Stimulated activated CD4-positive, alpha-beta T cell treated with anti-CD3 and anti-CD28 coated beads, Interleukin-1b, Interleukin-23, amount 100 ng/mL, for 1 hour (primary cell): ENCODE measurements at places on chromosomes 3 and 15.

DNA sequence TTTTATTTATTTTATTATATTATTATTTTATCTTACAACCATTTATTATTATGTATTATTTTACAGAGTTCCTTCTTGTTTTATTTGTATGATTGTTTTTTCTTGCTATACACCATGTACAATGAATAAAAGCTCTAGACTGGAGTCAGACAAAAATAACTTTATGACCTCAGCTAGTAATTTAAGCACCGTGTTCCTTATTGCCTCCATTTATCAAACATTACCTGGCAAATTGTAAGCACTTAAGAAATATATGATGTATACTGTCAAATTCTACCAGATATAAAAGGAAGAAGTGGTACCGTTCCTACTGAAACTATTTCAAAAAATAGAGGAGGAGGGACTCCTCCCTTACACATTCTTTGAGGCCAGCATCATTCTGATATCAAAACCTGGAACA is 326.9 kb upstream of the NECTIN3 start:
- no peak for DNase-seq

GRCh38 chr3:98770261-98771039 is 7.3 kb downstream of the ST3GAL6 start:
- no peak for DNase-seq

- no peak for DNase-seq
These were observed 4.5 kb upstream of the TLNRD1 start for GRCh38 chr15:80996247-80996646.

GRCh38 chr3:195269375-195270078 is 1.4 kb downstream of the XXYLT1 start:
- DNase-seq, result no peak

GRCh38 chr15:78168608-78169007 is 19.4 kb downstream of the IDH3A start:
- DNase-seq, result no peak

DNA sequence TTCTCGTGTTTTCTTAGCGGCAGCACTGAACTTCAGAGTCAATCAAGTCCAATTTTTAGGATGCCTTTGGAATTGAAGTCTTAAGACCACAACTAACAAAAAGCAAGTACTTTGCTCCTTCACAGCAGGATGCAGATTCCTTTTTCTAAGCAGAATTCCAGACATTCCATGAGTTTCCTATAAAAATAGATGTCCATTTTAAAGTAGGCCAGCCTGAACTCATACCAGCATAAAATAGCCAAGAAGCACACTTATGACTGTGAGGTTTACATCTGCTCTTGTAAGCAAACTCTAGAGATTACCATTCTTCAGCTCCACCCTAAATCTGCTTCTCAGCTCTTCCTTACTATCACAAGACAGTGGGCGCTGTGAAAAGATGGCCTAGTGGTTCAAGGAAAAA is 85.8 kb downstream of the THBS1 start:
- no peak for DNase-seq

- DNase-seq, result no peak
These were observed 1.1 kb downstream of the IGDCC3 start for GRCh38 chr15:65376767-65377104.
